ENCODE measurements at places on chromosomes 6 and 20. TPM values are rescaled to one million over a fixed set of nuclear protein-coding genes. Genes with fewer than 3 reads are reported as not detected.
A peak's percentile ranks its signal among the peaks of the same experiment; 100 is the strongest.

MAS1L gene
- polyA plus RNA-seq: not detected

DCBLD1 gene
- 4.5 TPM for polyA plus RNA-seq

SIRPA gene
- 27.8 TPM for polyA plus RNA-seq

HNF4A gene
- polyA plus RNA-seq: 0.09 TPM

MYLK2 gene
- not detected for polyA plus RNA-seq

SLC17A2 gene
- polyA plus RNA-seq: 0.04 TPM

LIN28B gene
- polyA plus RNA-seq: not detected

GRCh38 chr6:110560239-110561007 lies 84.0 kb upstream of the SLC22A16 start:
- DNase-seq: no peak

DNA sequence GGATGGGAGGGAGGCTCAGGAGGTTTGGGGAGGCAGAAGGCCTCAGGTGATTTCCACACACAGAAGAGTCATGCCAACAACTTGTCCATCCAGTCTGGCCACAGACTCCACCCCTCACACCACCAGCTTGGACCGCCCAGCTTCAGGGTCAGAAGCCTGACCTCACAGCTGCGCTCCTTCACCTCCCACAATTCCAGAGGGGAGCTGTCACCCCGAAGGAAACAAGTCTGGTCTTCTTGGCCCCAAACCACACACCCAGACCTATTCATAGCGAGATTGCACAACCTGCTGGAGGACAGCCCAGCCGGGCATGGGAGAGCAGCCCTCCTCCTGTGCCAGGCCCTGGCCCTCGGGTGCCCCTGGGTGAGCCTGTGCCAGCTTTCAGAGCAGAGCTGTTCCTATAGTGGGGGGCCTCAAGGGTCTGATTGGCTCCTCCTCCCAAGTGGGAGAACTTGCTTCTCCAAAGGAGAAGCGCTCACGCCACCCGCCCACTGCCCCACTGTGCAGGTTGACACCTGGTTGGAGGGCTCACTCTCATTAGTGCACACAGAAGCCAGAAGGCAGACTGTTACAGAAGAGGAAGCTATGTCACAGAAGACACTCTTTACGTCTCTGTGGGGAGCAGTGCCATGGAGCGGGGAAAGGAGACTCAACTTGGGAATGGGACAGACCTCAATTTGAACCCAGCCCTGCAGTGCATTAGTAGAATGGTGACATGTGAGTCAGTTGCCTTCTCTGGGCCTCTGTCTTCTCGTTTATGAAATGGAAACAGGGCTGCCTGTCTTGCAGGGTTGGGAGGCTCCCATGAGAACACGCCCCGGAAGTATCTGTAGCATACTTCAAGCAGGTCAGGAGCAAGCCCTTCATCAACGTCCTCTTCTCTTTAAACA lies 128.8 kb downstream of the FOXO3 start:
- DNase-seq: no peak

DNA sequence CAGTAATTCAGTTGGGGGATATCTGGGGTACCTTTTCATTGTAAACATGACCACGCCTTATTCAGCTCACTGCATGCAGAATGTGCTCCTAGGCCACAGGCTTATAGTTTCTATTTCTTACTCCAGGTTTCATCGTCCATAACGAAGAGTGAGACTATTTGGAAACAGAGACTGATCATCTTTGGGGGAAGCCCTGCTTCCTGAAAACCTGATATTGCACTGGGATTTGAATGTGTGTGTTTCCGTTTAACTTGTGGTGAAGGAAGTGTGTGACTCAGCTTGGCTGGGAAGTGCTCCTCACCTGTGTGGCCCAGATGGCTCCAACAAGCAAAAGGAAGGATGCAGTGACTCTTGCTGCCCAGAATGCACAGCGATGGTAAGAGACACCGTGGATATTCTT lies 19.6 kb upstream of the LTV1 start:
- DNase-seq: no peak

DNA sequence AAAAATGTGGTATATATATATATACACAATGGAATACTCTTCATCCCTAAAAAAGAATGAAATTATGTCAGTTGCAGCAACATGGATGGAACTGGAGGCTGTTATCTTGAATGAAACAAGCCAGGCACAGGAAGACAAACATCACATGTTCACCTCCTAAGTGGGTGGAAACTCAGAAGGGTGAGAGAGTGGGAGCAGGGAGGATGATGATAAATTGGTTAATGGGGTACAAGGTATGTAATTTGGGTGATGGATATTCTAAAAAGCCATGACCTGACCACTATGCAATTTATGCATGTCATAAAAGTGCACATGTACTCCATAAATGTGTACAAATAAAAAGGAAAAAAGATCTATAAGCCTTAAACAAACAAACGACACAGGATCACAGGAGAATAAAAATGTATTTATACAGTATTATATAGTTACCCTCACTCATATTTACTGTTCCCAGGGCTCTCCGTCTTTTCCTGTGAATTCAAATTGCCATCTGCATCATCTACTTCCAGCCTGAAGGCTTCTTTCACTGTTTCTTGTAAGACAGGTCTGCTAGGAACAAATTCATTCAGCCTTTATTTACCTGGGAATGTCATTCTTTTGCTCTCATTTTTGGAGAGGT lies 89.8 kb downstream of the SYNDIG1 start:
- no peak for DNase-seq

GRCh38 chr6:144017166-144018094 lies 9.4 kb upstream of the PLAGL1 start:
- DNase-seq: no peak

- DNase-seq: no peak
Observed at GRCh38 chr6:43875849-43876572, 106.0 kb downstream of the VEGFA start.

GRCh38 chr20:1894951-1895673 lies at the start of gene SIRPA:
Gene SIRPA (plus strand): TSS chr20:1895407. CDS start chr20:1895448, 41 bp downstream.
- DNase-seq: no peak

DNA sequence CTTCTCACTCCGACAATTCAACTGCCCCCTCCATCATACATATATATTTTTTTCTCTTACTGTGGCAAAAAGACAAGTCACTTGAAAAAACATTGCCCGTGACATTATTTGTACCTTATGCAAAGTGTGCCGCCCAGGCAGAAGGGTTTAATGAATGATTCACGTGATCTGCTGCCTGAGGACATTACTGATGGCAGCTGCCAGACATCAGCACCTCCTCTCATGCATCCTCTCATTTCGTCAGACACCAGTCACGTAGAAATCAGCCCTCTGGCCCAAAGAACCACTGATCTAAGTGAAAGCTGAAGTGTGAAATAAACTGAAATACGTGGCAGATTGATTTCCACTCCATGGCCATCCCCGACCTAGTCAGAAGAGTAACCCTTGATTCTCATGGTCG lies 218.8 kb upstream of the PDE10A start:
- DNase-seq: no peak

DNA sequence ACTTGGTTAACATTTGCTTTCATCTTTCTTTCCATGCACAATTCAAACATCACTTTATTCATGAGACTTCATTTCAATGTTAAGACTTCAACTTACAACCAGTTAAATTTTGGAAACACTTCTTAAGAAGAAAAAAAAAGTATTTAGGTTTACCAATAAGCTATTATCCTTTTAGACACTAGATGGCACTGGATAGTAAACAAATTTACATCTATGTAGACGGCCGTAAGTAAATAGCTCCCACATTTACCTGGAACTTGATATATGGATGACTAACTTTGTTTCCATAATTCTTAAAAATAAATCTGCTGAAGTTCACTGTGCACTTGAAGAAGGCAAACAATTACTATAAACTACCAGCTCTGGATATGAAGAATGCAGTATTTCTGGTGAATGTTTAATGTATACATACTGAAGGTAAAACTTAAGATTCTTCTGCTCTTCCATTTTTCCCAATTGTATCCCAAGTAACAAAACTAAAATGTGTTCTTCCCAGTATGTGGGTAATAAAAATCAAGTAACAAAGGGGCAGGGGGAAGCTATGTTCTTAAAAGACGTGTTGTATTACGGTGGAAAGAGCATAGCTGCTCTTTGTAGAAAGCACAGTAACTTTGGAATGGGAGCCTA lies 130.6 kb upstream of the C6orf118 start:
- peak; percentile 21 for DNase-seq

DNA sequence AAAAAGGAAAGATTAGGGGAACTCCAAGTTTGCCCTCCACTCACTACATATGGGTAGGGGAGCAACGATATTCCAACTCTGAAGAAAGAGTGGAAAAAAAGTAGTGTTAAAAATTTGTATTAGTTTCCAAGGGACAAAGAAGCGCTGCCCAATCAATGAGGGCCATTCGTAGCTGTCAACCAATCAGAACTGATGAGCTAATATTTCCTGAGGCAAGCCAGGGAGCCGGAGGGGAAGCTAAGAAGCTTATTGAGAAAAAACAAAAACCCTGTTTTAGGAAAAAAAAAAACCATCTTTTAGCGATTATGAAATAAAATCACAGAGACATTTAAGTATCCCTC lies 59.5 kb downstream of the TRIM38 start:
- peak; percentile 88 for DNase-seq

DNA sequence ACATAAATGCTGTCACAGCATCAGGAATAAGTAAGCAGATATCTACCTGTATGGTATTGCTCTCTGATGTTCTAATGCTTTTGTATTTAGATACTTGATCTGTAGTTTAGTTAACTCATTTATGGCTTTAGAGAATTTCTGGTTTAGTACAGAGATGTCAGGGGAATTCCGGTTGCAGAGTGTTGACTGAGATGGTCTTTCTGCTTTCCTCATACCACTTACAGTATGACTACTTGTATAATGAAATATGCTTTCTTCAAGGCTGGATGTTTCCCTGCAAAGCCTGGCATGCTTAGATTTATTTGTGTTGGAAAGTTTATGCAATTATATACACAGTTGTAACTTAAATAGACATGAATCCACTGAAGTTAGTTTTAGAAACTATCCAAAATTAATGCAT lies 278.4 kb downstream of the CDH26 start:
- no peak for DNase-seq

DNA sequence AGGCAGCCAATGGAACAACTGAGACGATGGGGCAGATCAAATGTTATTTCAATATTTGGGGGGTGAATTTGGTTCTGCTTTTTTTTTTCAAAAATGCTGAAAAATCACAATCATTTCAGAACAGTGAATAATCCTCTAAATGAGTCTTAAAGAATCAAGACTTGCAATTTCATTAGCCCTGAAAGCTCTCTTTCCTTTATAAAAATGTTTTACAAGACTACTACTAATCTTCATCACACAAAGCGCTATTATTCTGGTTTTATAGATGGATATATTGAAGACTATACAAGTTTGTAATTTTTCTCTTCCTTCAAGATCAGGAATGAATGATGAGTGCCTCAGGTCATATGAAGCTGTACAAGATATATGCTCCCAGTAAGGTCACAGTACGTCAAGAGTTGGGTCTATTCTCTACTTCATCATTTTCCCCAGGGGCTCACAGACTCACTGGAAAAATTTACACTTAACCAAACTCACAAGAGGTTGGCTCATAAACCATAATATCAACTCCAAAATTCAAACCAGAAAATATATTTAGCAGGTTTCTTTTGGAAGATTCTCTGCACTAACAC lies 19.5 kb downstream of the RNF24 start:
- no peak for DNase-seq

GRCh38 chr6:39225946-39226437 lies 3.3 kb downstream of the KCNK5 start:
- no peak for DNase-seq

GRCh38 chr6:16392010-16392409 lies 153.6 kb downstream of the GMPR start:
- DNase-seq: no peak

- DNase-seq: peak; percentile 54
Observed at GRCh38 chr20:12824328-12825225, 184.2 kb upstream of the SPTLC3 start.

GRCh38 chr6:39353698-39354315 lies 31.3 kb upstream of the KCNK16 start:
- DNase-seq: no peak

DNA sequence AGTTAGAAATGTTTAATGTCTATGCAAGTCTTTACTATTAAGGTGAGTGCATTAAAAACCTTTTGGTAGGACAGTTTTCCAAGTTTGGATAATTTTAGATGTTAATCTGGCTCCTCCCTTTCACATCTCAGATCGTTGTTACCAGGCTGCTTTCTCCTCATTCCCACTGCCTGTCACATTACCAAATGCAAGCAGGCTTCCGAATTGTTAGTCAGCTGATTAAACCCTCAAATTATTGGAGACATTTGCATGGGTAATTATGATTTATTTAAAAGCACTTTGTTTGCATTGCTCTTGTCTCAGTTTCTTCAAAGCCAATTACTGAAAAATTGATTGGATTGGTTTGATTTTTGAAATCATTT lies 816.5 kb downstream of the KIF16B start:
- no peak for DNase-seq

- DNase-seq: no peak
Observed at GRCh38 chr6:12113190-12113577, 101.1 kb downstream of the HIVEP1 start.

DNA sequence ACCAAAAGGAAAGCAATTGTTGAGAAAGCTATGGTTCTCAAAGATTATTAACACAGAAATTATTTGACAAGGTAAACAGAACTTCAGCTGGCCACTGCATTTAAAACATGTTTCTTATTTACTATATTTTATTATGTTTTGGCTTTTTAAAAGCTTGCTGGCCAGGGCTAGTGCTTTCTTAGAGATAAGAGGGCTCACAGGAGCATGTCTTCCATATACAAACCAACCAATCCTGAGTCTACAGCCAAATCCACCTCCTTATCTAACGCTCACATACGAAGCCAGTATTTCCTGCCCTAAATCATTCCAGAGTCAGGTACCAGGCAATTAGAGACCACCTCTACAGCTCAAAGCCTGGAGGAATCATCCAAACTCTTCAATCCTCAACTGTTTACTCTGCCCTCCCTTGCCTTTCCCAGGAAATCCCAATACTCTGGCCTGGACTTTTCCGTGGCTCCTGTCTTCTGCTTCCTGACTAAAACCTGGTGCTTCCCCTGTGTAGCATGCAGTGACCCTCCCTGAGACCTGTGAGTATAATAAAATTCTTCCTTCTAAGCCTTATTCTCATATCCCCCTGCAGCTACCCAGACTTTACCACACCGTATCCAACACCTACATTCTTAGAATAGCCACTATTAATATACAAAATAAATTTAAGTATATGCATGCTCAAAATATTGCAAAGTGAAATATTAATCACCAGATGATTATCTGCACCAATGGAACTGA lies 33.2 kb downstream of the RANBP9 start:
- no peak for DNase-seq
